ENCODE measurements at places on chromosomes 4 and X.

GRCh38 chr4:146407669-146408084 is 114.1 kb downstream of the SLC10A7 start:
- DNase-seq: no peak

DNA sequence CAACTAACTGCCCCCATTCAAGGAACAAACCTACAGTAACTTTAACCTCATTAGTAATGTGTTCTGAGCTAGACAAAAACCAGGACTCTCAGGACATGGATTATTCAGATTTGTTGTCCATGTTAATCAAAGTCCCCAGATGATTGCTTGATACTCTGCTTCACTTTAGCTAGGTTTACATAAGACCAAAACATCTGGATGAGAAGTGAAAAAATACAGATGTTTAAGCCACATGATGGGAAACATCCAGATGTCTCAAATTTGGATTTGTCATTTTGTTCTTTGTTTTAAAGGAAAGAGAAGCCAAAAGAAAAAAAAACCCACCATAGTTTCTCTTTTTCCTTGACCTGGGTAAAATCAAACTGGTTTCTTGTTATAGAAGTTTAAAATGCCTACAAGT is 48.5 kb upstream of the NRK start:
- no peak for DNase-seq

DNA sequence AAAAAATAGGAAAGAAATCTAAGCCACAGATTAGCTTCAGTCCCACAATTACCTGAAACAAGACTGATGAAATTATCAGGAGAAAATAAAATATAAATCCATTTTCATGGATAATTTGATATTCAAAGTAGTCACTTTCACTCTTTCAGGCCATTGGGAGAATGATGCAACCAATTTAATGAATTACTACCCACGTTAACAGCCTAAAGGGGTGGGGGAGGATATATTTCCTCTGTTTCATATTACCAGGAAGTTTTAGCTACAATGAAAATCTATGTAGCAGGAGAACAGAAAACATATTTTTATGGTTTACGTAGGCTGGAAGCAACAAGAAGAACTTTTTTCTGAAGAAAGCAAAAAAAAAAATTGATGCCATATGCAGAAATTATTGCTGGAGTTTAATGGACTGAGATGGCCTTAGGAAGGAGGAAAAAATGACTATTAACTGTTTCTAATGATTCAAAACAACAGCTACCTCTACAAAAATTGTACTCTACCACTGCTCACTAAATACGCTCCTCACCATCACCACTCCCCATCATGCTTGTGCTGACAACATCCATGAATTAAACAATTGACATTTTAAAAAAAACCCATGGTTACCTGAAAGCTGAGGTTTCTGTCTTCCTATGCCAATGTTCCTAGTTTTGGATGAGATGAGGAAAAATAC is 100.9 kb downstream of the CXXC4 start:
- no peak for DNase-seq

- no peak for DNase-seq
Measured at GRCh38 chr4:22029803-22030202, 81.2 kb upstream of the KCNIP4 start.

GRCh38 chr4:121693886-121694285 is 2.9 kb downstream of the ANXA5 start:
- DNase-seq: no peak

GRCh38 chr4:186931519-186931918 is 207.9 kb upstream of the FAT1 start:
- no peak for DNase-seq

- DNase-seq: no peak
Measured at GRCh38 chr4:98674404-98675173, 16.2 kb upstream of the TSPAN5 start.

GRCh38 chr4:113243312-113243711 is 193.9 kb downstream of the ANK2 start:
- DNase-seq: no peak

GRCh38 chrX:154731184-154731583 is 19.7 kb downstream of the GAB3 start:
- no peak for DNase-seq

GRCh38 chr4:152901205-152901604 is 34.9 kb upstream of the FHDC1 start:
- DNase-seq: no peak

DNA sequence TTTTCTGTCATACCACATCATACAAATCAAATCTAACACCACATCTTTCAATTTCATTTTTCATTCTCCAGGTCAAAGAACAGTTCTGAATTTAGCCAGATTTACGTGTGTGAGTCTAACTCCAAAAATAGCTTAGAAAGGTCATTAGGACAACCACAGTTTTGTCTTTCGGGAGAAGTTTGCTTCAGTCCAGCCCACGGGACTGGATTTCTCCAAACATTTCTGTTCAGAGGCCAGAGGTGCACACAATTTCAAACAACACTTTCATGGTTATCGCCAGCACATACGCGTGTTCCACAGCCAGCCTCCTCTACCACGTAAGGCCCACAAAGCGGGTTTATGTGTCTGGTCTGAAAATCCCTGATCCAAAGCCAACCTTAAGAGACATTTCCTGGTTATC is 65.9 kb downstream of the VEGFC start:
- no peak for DNase-seq

DNA sequence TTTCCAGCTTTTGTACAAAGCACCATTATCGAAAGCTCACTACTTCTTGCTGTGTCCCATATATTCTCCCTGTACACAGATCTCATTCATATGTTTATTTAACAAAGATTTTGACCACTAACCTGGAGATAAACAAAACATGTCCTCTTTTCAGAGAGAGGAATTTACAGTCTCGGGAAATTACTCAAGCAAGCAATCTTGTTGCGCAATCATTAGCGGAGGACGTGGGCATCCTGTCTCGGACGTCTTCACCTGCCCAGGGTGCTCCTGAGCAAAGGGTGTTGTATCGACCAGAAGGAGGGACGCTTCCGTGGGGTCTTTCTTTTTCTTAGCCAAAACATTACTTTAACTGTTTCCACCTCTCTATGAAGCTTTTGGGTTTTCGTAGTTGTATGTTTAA is 66.5 kb upstream of the CLCN4 start:
- DNase-seq: no peak

- no peak for DNase-seq
Measured at GRCh38 chrX:131795442-131796229, 227.5 kb upstream of the STK26 start.

DNA sequence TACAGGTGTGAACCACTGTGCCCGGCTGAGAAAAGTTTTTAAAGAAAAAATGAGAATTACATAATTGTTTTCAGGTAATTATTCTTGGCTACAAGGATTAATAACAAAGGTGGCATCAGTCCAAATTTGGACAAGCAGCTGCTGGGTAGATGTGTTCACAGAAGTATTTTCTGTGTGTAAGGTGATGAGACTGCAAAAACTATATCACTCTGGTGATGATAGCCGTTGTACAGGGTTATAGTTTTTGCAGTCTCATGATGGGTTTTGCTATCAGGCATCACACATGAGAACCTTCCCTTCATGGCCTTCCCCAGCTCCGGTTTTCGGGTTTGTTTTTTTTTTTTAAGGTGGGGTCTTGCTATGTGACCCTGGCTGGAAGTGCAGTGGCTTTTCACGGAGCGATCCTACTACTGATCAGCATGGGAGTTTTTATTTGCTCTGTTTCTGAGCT is 5.1 kb upstream of the SLC10A3 start:
- DNase-seq: no peak

DNA sequence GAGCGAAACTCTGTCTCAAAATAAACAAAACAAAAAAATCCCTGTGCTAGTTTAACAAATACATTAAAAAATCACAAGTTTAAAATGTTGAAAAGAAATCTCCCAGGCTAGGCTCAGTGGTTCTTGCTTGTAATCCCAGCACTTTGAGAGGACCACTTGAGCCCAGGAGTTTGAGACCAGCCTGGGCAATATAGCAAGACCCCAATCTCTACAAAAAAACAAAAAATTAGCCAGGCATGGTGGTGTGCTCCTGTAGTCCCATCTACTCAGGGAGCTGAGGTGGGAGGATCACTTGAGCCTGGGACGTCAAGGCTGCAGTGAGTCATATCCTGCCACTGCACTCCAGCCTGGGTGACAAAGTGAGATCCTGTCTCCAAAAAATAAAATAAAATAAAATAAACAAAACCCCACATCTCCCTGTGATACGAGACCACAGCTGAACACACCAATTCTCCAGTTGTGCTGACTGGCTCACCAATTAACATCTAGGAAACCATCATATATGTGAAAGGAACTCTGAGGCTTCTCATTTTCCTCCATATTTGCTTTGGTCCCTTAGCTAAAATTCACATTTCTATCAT is 7.3 kb downstream of the RPS4X start:
- DNase-seq: no peak

- no peak for DNase-seq
Measured at GRCh38 chr4:155248002-155248896, 39.8 kb downstream of the NPY2R start.

GRCh38 chr4:158624889-158625478 is 46.7 kb downstream of the C4orf46 start:
- no peak for DNase-seq

GRCh38 chr4:105088110-105088879 is 58.4 kb upstream of the TET2 start:
- no peak for DNase-seq

DNA sequence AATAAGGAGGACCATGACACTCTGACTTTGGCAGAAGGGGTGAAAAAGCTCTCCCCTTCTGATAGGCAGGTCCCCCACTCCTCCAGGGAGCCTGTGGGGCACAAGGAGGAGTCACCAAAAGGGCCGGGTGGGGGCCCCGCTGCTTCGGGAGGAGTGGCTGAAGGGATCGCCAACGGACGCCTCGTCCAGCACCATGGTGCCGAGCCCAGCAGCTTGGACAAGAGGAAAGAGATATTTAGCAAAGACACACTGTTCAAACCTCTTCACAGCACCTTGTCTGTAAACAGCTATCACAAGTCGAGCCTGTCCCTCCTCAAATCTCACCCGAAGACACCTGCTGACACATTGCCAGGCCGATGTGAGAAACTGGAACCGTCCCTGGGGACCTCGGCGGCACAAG is 105.6 kb downstream of the STOX2 start:
- DNase-seq: no peak

DNA sequence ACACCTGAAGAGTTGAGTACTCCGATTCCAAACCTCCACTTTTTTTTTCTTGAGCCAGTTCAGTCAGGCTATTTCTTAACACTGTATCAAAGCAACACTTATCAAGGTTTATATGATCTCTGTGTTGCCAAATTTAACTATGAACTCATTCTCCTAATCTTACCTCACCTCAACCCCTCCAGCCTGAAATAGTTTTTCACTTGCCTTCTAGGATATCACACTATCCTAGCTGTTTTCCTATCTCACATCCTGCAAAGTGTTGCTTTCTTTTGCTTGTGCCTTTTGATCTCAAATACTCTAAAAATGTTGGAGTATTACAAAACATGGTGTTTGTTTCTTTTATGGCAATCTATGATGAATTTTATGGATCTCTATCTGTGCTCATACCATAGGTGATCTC is 415.0 kb downstream of the CFAP47 start:
- DNase-seq: no peak

GRCh38 chr4:184968784-184969201 is 49.5 kb upstream of the HELT start:
- no peak for DNase-seq

DNA sequence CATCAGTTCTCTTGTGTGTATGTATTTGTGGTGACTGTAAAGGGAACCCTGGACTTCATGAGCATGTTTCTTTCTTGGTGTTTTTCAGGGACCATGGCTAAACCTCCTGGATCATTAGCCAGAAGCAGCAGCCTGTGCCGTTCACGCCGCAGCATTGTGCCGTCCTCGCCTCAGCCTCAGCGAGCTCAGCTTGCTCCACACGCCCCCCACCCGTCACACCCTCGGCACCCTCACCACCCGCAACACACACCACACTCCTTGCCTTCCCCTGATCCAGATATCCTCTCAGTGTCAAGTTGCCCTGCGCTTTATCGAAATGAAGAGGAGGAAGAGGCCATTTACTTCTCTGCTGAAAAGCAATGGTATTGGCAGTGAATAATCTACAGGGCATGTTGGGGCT is 157.0 kb downstream of the STIM2 start:
- no peak for DNase-seq

GRCh38 chr4:65791111-65791811 is 121.0 kb upstream of the EPHA5 start:
- no peak for DNase-seq

- no peak for DNase-seq
Measured at GRCh38 chrX:24025741-24026403, 1.1 kb downstream of the KLHL15 start.

DNA sequence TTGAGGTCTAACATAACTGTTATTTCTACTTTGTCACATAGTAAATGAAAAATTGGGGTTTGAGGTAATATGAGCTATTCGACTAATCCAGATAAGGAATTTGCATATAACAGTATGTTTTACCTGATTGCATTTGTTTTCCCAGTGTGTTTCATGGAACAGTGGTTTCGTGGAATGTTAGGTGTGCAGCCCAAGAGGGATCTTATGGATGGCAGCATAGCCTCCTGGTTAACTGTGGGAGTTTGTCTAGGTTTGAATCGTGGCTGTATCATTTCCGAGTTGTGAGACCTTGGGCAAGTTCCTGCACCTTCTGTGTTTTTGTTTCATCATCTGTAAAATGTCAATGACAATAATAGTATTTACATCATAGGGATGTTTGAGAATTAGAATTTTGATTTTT is 7.9 kb downstream of the BMPR1B start:
- DNase-seq: no peak

DNA sequence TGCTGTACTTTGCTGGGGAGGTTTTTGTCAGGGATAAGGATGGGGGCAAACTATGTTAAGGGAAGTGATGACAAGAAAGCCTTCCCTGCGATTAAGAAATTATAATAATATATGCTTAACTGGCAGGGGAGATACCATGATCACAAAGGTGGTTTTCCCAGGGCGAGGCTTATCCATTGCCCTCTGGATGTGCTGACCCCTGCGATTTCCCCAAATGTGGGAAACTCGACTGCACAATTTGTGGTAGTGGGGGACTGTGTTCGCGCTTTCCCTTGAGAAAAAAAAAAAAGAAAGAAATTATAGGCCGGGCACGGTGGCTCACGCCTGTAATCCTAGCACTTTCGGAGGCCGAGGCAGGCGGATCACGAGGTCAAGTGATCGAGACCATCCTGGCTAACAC is 24.5 kb downstream of the SLC25A43 start:
- DNase-seq: no peak

GRCh38 chrX:141904262-141904661 is 568 bp downstream of the MAGEC1 start:
- no peak for DNase-seq

- DNase-seq: no peak
Measured at GRCh38 chrX:135433531-135434257, 11.9 kb downstream of the SMIM10L2A start.

GRCh38 chr4:163922302-163922701 is 427.8 kb downstream of the TMA16 start:
- DNase-seq: no peak

- no peak for DNase-seq
Measured at GRCh38 chr4:44194365-44194764, 254.2 kb downstream of the KCTD8 start.

DNA sequence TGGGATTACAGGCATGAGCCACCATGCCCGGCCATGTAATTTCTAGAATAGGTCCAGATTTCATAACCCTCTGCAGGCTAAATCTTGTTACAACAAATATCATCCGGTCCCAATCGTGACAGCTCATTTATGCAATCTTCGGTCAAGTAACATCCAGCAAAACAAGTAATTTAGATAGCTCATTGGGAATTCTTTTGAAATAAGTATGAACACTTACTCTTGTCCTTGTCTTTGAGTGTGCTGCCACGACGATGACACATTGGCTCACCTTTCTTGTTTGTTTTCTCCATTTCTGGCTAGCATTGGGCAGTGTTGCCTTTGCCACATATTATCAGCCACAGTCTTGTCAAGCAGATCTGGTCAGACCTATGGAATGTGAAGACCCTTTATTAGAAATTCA is 92.0 kb downstream of the PHEX start:
- no peak for DNase-seq

GRCh38 chrX:10254739-10255138 is 98.0 kb downstream of the CLCN4 start:
- no peak for DNase-seq
